CD4-positive, alpha-beta T cell treated with Interleukin-15 for 4 hours (primary cell): ENCODE measurements at places on chromosomes 7 and 10.

- DNase-seq, result no peak
Observed at GRCh38 chr10:3671386-3671955, 113.5 kb downstream of the KLF6 start.

- no peak for DNase-seq
Observed at GRCh38 chr7:159042581-159043101, 102.0 kb downstream of the VIPR2 start.

DNA sequence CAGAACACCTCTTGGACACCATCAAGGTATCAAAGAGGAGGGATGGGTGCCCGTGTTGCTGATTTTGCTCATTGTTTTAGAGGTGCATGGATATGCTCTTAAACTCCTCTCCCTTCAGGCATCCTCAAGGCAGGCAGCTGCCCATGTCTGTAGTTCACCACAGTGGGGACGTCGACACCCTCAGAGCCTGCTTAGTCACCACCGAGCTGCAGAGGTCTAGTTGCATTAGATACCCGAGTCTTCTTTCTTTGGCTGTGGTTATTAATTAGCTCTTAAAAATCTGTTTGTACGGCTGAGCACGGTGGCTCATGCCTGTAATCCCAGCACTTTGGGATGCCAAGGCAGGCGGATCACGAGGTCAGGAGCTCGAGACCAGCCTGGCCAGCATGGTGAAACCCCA, 24.7 kb upstream of the TSPAN13 start:
- no peak for DNase-seq

DNA sequence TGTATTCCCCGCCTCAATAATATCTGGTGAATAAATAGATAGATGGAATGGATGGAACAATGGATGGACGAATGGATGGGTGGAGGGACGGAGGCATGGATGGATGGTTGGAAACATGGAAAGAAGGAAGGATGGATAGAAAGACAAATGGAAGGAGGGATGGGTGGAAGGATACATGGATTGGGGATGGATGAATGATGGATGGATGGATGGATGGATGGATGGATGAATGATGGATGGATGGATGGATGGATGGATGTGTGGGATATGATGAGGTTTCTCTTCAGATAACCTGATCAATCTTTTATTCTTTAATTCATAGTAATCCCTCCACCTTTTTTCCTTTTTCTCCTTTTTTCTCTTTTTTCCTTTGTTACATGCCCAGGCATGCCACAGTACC, 3.0 kb upstream of the AKR1B15 start:
- no peak for DNase-seq

DNA sequence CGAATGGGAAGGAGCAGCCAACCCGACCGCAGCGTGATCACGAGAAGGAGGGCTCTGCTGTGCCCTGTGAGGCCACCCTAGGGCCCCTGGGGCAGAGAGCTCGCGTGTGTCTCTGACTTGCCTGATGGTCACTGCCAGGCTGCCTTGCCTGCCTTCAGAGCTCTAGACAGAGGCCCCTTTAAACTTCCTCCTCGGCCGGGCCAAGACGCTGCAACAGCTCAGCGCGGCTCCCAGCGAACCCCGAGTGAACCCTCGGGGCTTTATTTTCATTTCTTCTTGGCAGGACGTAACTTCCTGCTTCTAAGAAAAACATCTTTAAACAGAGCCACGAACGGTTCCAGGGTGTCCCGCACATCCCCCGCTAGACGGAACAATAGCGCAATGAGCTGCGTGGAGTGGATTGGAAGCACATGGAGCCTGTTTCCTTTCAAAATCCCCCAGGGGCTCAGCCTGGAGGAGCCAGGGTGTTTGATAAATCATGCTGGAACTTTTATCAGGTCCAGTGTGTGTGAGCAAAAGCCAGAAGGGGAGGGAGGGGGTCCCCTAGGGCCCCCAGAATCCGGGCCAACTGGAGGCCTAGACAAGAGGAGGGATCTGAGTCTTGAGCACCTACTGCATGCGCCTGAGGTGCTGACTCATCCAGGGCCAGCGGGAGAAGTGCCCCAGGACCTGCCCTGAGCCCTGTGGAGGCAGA, 134.1 kb upstream of the GDF10 start:
- peak; percentile 38 for DNase-seq

- DNase-seq, result no peak
Observed at GRCh38 chr10:69446650-69447151, 4.6 kb upstream of the TSPAN15 start.

DNA sequence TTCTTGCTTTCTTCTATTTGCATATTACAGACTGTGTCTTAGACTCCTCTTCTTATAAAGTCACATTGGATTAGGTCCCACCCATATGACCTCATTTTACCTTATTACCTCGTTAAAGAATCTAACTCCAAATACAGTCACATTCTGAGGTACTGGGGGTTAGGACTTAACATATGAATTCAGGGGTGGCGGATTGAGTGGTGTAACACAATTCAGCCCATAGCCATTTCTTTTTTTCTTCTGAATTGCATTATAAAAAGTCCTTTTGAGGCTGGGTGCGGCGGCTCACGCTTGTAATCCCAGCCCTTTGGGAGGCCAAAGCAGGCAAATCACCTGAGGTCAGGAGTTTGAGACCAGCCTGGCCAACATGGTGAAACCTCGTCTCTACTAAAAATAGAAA, 6.8 kb upstream of the HERC4 start:
- DNase-seq, result no peak

GRCh38 chr10:124607693-124608092, 136.5 kb downstream of the FAM53B start:
- no peak for DNase-seq

GRCh38 chr10:79939969-79940368, 8.9 kb downstream of the SFTPD start:
- no peak for DNase-seq

DNA sequence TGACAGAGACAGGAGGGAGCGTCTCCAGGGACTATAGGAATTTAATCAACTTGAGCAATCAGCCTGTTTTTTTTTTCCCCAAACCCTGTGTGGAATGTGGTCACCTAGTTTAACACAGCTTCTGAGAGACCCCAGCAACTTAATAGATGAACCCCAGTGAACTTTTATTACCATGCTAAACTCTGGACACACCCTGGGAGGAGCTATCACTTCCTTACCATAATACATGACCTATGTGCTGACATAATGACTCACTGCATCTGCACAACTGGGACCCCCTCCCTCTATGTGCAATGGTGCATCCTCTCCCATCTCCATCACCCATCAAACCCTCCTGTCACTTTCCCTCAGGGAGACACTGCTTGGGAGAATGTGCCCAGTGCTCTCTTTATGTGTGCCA, 83.7 kb downstream of the EPC1 start:
- no peak for DNase-seq

DNA sequence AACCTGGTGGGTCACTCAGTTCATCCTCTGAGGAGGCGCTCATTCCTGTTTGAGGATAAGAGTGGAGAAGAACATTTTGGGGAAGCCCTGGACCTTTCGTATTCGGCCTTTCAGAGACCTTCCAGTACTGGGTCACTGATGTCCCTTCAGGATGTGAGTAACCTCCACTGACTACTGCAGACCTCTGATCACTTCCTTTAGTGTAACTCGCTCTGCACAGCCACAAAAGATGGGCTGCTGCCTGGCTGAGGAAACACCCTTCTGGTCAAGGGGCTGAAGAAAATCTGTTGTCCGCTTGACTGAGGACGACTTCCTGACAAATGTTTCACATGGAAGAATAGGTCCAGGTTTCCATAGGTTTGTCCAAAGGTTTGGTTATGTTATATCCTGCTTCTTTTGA, 15.9 kb upstream of the TBXAS1 start:
- DNase-seq, result no peak

GRCh38 chr10:110637558-110638053, 6.5 kb upstream of the RBM20 start:
- no peak for DNase-seq

DNA sequence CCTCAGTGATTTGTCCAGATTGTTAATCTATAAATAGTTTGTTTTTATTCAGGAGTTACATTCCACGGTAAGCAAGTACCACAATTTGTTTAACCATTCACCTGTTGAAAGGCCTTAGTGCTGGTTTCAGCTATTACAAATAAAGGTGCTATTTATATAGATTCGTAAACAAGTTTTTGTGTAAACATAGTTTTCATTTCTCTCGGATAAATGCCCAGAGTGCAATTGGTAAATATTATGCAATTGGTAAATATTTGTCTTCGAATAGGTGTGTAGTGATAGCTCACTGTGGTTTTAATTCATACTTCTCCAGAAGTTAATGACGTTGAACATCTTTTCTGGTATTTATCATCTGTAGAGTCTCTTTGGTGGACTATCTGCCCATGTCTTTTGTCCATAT, 76.4 kb upstream of the RSU1 start:
- no peak for DNase-seq
